Epithelial cell of esophagus (primary cell): ENCODE measurements at places on chromosomes 6 and 20.
A peak's percentile ranks its signal among the peaks of the same experiment; 100 is the strongest.

DNA sequence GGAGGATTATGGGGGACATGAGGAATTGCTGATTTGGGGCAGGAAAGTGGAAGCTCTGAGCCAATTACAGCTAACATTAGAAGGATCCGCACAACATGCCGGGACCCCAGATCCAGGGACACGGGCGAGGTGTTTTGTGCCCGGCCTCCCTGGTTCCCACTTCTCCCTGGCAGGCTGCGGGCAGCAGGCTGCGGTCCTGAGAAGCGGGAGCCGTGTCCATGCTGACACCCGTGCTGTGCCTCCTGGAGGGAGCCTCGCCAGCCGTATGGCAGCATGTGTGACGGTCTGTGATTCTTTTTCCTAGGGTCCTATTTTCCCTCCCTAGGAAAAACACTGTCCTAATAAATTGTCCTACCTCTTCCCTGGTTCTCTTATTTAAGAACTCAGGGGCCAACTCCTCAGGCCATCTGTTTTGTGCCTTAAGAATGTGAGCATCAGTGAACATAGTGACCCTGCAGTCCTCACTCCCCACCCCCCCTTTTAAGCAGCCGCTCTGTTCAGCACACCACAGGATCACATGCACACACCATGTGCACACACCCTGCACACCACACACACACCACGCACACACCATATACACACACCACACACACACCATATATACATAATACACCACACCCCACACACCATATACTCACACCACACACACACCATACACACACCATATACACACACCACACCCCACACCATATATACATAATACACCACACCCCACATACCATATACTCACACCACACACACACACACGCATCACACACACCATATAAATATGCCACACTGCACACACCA is 49.9 kb downstream of the DACT2 start:
- DNase-seq = no peak

DNA sequence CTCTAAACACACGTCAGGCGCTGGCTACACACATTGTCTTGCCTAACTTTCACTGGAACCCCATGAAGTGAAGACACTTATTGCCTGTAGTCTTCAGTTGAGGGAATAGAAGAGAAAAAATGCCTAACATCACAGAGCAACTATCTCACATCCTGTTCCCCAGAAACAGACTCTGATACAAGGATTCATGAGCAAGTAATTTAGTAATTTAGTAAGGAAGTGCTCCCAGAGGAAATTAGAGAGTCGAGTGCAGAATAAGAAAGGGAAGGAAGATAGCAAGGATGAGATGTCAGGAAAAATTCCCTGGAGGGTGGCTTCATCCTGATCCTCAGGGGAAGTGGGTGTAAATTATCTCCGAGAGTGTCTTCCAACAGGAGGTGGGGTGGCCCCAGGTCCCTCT is 104.0 kb downstream of the FOXA2 start:
- DNase-seq = no peak

DNA sequence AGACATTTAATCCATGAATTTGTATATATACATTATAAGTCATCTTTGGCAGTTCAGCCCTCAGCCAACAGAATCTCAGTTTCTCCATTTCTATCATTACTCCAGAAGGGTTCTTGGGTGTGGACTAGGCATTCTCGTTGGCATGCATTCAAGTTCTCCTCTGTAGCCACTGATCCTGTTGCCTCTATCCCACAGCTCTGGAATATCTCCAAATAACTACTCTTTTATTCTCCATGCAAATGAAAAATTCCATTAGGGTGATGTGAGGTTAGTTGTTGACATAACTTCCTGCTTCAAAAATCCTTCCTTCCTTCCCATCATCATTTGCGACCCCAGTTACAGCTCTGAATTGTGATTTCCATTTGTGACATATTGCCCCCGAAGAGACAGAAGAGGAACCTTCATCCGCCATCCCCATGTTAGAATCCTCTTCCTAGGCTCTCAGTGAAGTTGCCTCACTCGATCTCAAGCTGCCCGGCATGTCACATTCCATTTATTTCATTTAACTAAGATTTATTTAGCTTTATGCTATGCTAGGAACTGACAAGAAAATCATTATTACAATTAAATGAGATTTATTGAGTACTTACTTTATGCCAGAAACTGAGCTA is 93.7 kb upstream of the EDN1 start:
- DNase-seq = peak; percentile 51

DNA sequence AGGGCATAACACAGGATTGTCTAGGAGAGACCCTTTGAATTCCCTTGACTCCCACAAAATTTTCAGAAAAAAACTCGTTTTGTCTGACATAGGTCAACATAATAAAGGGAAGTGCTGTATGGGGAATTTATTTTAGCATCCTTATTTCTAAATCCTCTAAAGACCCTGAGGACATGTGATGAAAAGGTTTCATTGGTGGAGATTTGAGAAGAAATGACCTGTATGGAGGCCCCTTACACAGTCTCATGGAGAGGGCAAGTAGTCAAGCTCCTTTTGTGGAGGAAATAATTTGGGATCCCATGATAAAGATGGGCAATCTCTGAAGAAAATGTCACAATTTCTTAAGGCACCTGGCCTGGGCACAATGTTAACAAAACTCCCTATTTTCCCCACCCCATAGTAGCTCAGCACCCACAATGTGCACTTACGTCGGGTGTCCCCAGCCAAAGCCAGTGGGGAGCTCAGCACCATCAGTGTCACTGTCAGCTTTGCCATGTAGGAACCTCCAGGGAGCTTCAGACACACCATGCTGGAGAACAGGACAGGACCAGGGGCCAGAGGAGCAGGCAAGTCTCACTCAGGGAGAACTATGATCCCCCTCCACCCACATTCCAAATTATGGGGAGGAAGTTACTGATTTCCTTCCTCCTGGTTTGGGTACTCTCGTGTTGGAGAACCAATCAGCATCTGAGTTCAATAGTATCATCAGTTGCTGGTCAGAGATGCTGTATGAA is at the start of gene HLA-DRB5:
Gene HLA-DRB5 (minus strand): TSS at position 591 of the 734 bp plus-strand sequence. CDS start 63 bp downstream, at position 528.
- DNase-seq = no peak

GRCh38 chr20:61753316-61753942 is 312.3 kb downstream of the TAF4 start:
- peak; percentile 31 for DNase-seq

DNA sequence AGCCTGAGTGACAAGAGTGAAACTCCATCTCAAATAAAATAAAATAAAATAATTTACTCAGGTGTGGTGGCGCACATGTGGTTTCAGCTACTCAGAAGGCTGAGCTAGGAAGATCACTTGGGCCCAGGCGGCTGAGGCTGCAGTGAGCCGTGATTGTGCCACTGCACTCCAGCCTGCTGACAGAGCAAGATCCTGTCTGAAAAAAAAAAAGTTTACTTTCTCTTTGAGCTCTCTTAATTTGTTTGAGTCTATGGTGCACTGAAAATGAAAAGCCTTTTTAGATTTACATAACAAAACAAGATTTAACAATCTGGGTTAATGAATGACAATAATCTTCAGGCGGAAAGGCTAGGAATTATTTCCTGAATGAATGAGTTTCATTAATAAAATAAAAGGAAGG is 23.3 kb upstream of the NHSL1 start:
- no peak for DNase-seq

DNA sequence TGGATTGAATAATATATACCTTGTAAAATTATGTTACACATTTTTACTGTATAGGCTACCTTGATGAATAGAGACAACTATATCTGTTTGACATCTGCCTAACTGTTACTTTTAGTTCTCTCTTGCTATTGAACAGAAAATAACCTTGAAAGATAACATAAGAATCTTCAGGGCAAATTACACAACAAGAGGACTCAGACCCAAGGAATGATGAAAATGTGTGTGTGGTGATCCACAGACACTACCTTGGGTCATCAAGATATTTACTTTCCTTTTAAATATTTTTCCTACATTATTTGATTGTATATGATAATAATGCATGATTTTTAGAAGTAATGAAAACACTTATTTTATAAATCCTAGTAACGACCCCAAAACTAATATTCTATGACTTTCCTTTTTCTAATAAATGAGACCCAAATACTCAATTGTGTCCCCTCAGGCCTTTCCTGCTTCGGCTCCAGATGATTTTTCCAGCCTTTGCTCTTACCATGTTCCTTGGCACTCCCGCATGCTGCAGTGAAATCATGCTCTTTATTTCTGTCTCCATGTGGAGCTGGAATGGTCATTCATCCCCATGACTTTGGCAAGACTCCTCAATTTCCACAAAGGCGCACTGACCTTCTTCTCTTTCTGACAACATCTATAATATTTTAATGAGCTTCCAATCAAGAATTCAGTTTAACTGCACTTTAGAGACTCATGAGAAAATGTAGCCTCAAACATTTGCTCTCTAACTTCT is 187.6 kb downstream of the EPM2A start:
- peak; percentile 41 for DNase-seq

DNA sequence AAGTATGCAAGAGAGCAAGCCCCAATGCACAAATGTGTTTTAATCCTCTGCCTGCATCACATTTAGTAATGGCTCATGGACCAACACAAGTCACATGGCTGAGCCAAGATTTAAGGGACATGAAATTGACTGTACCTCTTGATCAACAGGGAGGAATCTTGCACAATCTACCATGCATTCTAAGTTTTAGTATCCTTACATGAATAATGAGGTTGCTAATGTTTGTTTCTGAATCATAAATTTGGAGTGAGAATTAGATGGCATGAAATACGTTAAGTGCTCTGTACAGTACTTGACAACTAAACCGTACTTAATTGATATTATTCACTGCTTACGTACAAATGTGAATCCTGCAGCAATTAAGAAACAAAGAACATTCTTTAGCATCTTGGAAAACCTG is 553.8 kb upstream of the JAG1 start:
- DNase-seq = peak; percentile 38

- no peak for DNase-seq
These were observed 484.0 kb downstream of the C6orf118 start for GRCh38 chr6:164825386-164825785.

DNA sequence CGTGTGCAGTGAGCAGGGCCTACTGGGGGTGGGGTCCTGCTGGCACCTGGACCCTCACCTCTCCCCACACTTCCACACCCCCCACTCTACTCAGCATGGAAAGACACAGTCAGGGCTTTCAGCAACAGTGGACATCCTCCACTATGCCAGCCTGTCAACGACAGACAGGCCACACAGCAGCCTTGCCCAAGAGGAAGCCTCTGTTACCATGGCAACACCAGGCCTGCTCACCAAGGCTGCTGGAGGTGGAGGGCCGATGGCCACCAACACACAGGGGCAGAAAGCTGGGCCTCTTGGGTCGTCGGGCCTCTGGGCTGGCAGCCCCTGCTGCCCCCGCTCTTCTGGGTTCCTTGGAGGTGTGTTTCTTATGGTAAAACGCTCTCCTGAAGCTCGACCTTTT is 13.6 kb downstream of the BNIP5 start:
- DNase-seq = no peak

DNA sequence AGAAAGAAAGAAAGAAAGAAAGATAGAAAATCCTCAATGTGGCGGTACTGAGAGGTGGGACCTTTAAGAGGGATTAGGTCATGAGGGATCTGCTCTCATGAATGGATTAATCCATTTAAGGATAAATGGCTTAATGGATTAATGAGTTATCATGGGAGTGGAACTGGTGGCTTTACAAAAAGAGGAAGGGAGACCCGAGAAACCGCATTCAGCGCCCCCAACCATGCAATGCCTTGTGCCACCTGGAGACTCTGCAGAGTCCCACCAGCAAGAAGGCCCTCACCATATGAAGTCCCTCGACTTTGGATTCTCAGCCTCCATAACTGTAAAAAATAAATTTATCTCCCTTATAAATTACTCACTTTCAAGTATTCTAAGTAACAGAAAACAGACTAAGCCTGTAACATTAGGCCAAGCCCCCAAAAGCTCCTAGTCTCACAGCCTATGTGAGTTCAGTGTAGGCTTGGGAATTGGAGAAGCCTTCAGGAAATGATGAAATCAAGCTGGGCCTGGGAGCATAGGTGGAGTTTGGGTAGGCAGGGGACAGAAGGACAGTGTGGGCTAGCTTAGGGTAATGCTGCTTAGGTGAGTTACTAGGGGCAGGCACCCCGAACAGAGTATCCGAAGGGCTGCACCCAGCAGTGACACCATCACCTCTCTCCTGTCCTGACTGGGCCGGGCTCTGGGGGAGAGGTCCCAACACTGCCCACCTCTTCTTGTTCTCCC is 36.2 kb upstream of the RNF24 start:
- no peak for DNase-seq

DNA sequence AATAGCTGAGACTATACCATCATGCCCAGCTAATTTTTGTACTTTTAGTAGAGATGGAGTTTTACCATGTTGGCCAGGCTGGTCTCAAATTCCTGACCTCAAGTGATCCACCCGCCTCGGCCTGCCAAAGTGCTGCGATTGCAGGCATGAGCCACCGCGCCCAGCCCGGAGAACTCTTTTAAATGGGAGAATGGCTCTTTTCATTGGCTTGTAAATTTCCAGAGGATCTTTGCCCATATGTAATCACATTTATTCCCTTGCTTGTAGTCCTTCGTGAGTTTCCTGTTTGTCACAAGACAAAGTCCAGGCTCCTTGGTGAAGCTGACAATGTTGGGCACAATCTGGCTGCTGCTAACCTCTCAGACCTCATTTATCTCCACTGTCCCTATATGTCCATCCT is 135.1 kb downstream of the CEP57L1 start:
- DNase-seq = no peak

- DNase-seq = peak; percentile 50
These were observed 9.7 kb upstream of the CEP43 start for GRCh38 chr6:166989427-166990032.

- DNase-seq = no peak
These were observed 26.5 kb upstream of the ABT1 start for GRCh38 chr6:26570027-26570809.

GRCh38 chr6:104928141-104928540 is 28.8 kb upstream of the LIN28B start:
- DNase-seq = no peak

GRCh38 chr6:36839749-36840431 is 646 bp upstream of the CPNE5 start:
- DNase-seq = peak; percentile 20

GRCh38 chr6:38034274-38034914 is 214.9 kb downstream of the ZFAND3 start:
- DNase-seq = peak; percentile 54

GRCh38 chr6:39466631-39467030 is 144.1 kb upstream of the KCNK16 start:
- DNase-seq = no peak

DNA sequence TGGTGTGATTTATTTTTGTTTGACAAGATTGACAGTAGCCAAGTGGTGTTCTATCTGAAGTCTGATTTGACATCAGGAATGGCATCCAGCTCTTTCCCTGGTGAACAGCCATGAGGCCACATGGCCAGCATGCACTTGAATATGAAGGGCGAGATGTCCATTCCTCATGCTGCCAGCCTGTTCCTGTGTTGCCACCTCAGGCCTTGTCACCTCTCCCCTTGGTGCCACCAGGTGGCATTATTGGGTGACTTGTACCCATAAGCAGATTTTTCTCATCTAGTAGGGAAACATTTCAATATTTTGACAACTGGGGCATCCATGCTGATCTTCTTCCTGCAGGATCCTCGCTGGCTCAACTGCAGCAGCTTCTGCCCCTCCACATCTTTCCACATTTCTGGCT is 199.1 kb downstream of the ERMARD start:
- DNase-seq = peak; percentile 45
